SJSA1 (cell line): ENCODE measurements at places on chromosomes 1 and 21. TPM values are rescaled to one million over a fixed set of nuclear protein-coding genes. Genes with fewer than 3 reads are reported as not detected.

- no peak for DNase-seq
- H3K4me3 ChIP-seq: no peak overlapping the region
- H3K4me1 ChIP-seq: no peaks in the 10 kb centered on the region
- H3K36me3 ChIP-seq: peaks cover 78% of the 10 kb centered on the region
Observed at GRCh38 chr21:43758811-43759210, 17.3 kb downstream of the CSTB start.

DNA sequence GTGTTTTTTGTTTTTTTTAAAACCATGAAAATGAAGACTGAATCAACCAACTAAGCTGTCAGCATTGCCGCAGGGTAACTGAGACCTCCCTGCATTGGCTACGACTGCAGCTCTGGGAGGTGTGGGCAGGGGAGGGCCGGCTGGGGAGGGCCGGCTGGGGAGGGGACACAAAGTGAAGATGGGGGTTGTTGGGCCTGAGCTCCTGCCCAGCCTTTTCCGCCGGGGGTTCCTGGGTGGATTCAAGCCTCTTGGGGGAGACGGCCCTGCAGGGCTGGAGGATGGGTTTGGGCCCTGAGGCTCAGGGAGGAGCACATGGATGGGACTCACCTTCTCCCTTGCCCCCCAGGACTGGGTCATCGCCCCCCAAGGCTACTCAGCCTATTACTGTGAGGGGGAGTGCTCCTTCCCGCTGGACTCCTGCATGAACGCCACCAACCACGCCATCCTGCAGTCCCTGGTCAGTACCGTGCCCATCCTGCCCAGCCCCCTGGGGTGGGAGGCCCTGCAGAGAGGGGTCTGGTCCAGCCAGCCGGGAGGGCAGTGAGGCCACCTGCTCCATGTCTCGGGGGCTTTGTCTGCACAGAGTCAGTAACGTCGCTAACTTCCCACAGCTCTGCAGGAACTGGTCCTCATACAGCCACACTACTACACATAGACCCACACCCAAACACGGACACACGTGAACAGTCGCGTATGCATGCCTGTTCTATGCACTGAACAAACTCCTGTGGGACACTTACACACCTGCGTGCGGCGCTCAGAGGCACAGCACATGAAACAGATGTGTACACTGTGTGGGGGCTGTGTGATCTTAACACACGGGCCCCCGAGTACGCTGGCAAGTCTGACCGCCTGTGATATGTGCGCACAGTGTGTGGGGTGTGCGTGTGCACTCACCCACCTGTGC, 31.5 kb downstream of the BMP8A start:
- H3K4me3 ChIP-seq: no peak overlapping the region
- H3K36me3 ChIP-seq: 0 out of 2 replicates have a peak, but pooled peaks cover 5% of the 10 kb centered on the region
- H3K27me3 ChIP-seq: no peaks in the 10 kb centered on the region
- H3K4me1 ChIP-seq: no peaks in the 10 kb centered on the region
- H3K27ac ChIP-seq: no peak overlapping the region

GRCh38 chr1:219542828-219543518, 69.9 kb downstream of the ZC3H11B start:
- no peaks in the 10 kb centered on the region for H3K27me3 ChIP-seq
- H3K36me3 ChIP-seq: no peaks in the 10 kb centered on the region
- H3K4me1 ChIP-seq: peaks cover 13% of the 10 kb centered on the region; the same call in 1 of the 2 replicates

GRCh38 chr1:201406831-201407406, 7.8 kb upstream of the LAD1 start:
- no peak overlapping the region for H3K27ac ChIP-seq
- no peaks in the 10 kb centered on the region for H3K36me3 ChIP-seq
- DNase-seq: no peak
- H3K4me1 ChIP-seq: no peaks in the 10 kb centered on the region
- no peak overlapping the region for H3K4me3 ChIP-seq

- no peak for DNase-seq
- H3K36me3 ChIP-seq: peaks cover 97% of the 10 kb centered on the region
- H3K4me1 ChIP-seq: peaks cover 5% of the 10 kb centered on the region; the same call in 1 of the 2 replicates
- no peak overlapping the region for H3K4me3 ChIP-seq
Observed at GRCh38 chr1:24664507-24665033, 21.5 kb downstream of the SRRM1 start.

DNA sequence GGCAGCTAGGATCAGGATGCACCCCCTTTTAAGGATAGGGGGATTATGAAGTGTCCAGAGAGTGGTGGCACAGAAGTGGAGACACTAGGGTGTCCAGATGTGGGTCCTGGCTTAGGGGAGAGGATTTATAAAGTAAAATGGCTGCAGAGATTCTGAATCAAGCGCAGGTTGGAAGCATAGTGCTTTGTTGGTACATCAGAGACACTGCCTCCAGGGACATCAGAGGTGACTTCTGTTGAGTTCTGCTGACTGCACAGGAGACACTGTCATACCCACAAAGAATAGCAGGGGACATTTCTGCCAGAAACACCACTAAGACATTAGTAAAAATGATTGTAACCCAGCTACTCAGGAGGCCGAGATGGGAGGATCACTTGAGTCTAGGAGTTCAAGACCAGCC, 16.4 kb downstream of the GPR137B start:
- H3K27ac ChIP-seq: no peak overlapping the region
- H3K27me3 ChIP-seq: no peaks in the 10 kb centered on the region
- H3K4me1 ChIP-seq: peaks cover 15% of the 10 kb centered on the region
- H3K4me3 ChIP-seq: no peak overlapping the region
- no peak for DNase-seq

DNA sequence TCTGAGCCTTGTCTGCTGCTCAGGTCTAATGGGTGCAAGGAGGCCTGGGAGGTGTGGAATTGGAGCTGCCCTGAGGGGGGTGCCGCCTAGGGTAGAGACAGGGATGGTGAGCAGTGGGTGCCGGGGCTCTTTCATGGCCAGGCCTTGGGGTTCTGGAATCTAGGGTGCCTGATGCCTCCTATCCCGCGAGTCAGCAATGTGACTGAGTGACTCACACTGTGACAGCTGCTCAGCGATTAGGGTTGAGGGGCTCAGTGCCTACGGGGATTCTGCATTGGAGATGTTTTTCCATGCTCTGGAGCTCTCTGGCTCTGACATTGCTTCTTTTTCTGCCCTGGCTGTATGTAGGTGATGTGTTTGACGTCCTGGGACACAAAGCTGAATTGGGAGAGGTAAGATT, 16.8 kb downstream of the ATP8B2 start:
- H3K27ac ChIP-seq: no peak overlapping the region
- no peaks in the 10 kb centered on the region for H3K27me3 ChIP-seq
- DNase-seq: no peak
- H3K4me3 ChIP-seq: no peak overlapping the region
- H3K4me1 ChIP-seq: no peaks in the 10 kb centered on the region
- H3K36me3 ChIP-seq: peaks cover 97% of the 10 kb centered on the region

GRCh38 chr1:172469717-172470116, 25.8 kb upstream of the PIGC start:
- H3K27me3 ChIP-seq: no peaks in the 10 kb centered on the region
- H3K36me3 ChIP-seq: no peaks in the 10 kb centered on the region
- no peak overlapping the region for H3K27ac ChIP-seq
- DNase-seq: no peak

GRCh38 chr1:33468967-33469366, 3.5 kb upstream of the ZSCAN20 start:
- no peak overlapping the region for H3K4me3 ChIP-seq
- peaks cover 21% of the 10 kb centered on the region for H3K4me1 ChIP-seq
- H3K27me3 ChIP-seq: no peaks in the 10 kb centered on the region
- no peak for DNase-seq

- no peaks in the 10 kb centered on the region for H3K27me3 ChIP-seq
- peaks cover 3% of the 10 kb centered on the region; the same call in 1 of the 2 replicates for H3K36me3 ChIP-seq
- H3K27ac ChIP-seq: no peak overlapping the region
- peaks cover 1% of the 10 kb centered on the region for H3K4me1 ChIP-seq
- DNase-seq: no peak
Observed at GRCh38 chr1:213055767-213056166, 4.7 kb downstream of the RPS6KC1 start.

- DNase-seq: no peak
- no peaks in the 10 kb centered on the region for H3K4me1 ChIP-seq
- H3K27ac ChIP-seq: no peak overlapping the region
- peaks cover 5% of the 10 kb centered on the region for H3K27me3 ChIP-seq
- no peaks in the 10 kb centered on the region for H3K36me3 ChIP-seq
- H3K4me3 ChIP-seq: no peak overlapping the region
Observed at GRCh38 chr1:2121101-2121691, 71.0 kb downstream of the PRKCZ start.

DNA sequence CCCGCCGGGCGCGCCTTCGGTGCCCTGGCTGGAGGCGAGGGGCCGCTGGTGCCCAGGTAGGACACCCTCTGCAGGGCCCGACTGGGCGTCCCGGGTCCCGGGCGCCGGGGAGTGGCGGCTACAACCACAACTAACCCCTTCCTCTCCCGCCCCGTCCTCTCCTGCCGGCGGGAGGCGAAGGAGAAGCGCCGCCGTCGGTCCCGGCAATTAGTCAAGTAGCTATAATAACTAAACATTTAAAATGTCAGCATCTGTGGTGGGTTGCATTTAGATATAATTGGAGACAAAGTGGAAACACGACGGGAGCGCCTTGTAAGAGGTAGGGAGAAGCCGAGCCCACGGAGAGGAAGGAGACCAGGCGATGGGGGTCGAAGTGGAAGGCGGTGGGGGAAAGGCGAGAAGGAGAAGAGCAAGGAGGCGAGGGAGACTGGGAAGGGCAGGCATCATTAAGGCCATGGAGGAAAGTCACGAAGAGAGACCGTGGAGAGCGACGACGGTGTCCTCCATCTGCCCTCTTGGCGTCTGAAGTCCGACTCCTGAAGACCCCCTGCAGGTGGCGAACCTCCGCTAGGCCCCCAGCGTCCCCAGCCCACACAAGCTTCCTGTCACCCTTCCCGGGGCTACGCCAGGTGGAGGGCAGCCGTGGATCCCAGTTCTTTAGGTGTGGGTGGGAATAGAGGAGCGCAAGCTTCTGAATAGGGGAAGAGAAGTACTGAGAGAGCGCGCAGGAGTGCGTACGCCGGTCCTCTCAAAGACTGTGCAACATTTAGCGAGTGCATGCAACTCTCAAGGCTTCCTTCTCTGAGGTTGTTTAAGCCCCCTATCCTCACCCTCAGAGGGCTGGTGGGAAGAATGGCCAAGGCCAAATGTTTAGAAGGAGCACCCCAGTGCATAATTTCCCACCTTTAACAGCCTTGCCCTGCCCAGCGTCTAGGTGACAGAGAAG, 1.6 kb downstream of the CNIH3 start:
- H3K4me1 ChIP-seq: peaks cover 40% of the 10 kb centered on the region
- DNase-seq: no peak
- peak overlapping the region; percentile 53 for H3K4me3 ChIP-seq
- no peaks in the 10 kb centered on the region for H3K36me3 ChIP-seq

DNA sequence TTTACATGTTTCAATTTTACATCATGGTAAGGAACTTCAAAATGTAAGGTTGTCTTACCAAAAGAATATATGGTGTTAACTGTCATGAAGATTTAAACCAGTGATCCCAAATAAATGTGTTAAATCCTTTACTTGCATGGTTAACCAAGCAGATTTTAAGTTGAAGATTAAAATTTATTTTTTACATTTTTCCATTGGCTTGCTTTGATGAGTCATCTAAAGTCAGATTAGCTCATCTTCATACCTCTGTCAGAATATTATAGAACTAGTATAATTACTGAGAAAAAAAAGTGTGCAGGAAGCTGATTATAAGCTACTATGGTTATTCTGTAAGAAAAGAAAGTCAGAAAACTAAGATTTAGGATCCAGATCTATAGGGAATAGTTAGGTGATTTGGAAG, 95.3 kb upstream of the DPH5 start:
- no peak overlapping the region for H3K4me3 ChIP-seq
- H3K36me3 ChIP-seq: no peaks in the 10 kb centered on the region
- no peak for DNase-seq
- H3K4me1 ChIP-seq: no peaks in the 10 kb centered on the region
- peaks cover 16% of the 10 kb centered on the region; the same call in 1 of the 2 replicates for H3K27me3 ChIP-seq

DNA sequence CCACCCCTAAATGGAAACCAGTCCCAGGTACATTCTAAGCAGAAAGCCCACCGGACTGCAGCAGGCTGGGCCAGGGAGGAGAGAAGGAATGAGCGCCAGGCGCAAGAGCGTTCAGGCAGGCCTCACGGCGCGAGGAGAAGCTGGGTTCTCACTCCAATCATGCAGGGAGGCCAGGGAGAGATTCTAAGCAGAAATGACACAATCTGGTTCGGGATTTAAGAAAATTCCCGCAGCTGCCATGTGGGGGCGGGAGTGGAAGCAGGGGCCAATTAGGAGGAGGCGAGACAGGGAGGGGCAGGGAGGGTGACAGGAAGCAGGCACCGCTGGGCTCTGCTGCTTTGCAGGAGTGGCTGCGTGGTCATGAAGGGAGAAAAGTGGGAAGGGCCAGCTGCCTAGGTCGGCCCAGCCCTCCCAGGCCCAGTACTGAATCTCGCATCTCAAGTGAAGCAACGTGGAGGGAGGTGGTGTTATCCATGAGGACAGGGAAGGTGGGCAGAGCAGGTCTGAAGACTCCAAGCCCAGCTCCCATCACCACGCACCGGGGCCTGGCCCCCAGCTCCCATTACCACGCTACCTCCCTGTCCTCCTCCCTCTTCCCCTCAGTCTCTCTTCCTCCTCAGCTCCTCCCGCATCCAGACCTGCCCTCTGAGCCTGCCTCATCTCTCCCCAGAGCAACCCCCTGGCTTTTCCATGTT, 11.8 kb downstream of the NPHP4 start:
- H3K4me1 ChIP-seq: peaks cover 9% of the 10 kb centered on the region
- DNase-seq: peak; percentile 43
- H3K4me3 ChIP-seq: no peak overlapping the region
- no peaks in the 10 kb centered on the region for H3K27me3 ChIP-seq
- H3K27ac ChIP-seq: no peak overlapping the region

DNA sequence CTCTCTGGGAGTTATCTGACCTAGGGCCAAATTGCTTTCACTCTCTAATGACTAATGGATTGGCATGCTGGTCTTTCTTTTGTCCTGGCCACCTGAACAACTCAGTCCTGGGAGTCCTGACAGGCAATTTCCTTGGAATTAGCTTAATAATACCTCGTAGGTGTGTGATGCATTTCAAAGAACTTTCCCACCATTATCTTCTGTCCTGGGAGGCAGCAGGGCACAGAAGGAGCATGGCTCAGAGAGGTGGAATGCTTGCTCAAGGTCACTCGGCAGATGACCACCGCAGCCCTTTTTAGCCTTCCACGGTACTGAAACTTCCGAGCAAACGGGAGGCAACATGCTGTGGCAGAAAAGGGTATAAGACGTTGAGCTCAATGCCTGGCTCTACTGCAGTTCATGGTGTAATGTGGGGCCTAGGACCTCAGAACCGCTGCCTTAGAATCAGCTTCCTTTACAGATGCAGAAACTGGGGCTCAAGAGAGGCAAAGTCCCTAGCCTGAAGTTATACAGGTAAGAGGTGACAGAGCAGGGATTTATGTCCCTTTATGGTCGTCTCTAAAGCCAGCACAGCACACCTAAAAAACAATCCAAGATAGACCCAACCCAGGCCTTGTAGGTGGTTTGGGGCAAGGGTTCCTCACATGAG, 3.2 kb downstream of the ID3 start:
- peaks cover 61% of the 10 kb centered on the region for H3K4me1 ChIP-seq
- peaks cover 30% of the 10 kb centered on the region for H3K36me3 ChIP-seq
- H3K27me3 ChIP-seq: no peaks in the 10 kb centered on the region
- H3K4me3 ChIP-seq: peak overlapping the region; percentile 68

Gene TLR5
- 1.7 and 2.4 TPM in 2 replicates for total RNA-seq

Gene DNASE2B
- total RNA-seq: not detected in 2 replicates

Gene ZSCAN20
- total RNA-seq: 5.3 and 8.5 TPM in 2 replicates

Gene ANKRD65
- not detected in 2 replicates for total RNA-seq

Gene CADM3
- not detected in 2 replicates for total RNA-seq

Gene HENMT1
- total RNA-seq: 0.58 TPM in 1 of 2 replicates, not detected in the other

Gene XCL1
- not detected in 2 replicates for total RNA-seq

Gene HPDL
- total RNA-seq: 0.18 TPM in 1 of 2 replicates, not detected in the other
